ENCODE measurements at places on chromosomes 4 and X.

- no peak for DNase-seq
Measured at GRCh38 chr4:3827616-3828492, 61.7 kb downstream of the ADRA2C start.

DNA sequence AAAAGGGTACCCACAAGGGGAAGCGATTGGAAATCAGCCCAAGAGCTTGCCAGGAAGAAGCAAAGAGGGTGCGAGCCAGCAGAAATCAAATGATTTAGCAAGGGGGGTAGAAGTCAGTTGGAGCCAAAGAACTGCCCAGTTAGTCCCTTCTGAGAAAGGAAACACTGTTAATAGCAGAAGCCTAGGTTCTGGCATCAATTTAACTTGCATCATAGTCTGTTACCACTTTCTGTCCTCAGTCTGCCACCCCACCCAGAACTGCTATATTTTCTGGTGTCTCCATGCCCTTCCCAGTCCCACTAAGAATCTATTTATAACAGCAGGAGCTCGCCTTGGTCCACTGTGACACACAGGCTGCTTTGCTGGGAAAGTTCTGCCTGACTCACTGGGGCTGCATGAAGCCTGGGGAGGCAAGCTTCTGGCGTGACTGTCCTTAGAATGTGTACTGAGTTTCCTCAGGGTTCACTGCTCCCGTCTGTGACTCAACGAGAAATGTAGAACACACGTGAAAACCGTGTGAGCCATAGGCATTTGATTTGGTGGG lies 157.8 kb upstream of the TTC29 start:
- DNase-seq: no peak

DNA sequence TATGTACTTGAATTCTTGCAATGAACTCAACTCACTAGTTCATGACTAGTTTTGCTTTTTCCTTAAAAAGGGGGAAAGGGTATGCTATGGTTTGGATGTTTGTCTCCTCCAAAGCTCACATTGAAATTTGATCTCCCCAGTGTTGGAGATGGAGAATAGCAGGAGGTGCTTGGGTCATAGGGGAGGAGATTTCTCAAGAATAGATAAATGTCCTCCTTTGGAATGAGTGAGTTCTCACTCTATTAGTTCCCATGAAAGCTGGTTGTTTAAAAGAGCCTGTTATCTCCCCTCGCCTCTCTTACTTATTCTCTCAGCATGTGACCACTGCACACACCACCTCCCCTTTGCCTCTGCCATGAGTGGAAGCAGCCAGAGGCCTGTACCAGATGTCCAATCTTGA lies 109.4 kb upstream of the INTU start:
- DNase-seq: no peak

- no peak for DNase-seq
Measured at GRCh38 chrX:12383196-12383595, 244.9 kb downstream of the FRMPD4 start.

- no peak for DNase-seq
Measured at GRCh38 chrX:40539214-40540142, 41.3 kb upstream of the ATP6AP2 start.

DNA sequence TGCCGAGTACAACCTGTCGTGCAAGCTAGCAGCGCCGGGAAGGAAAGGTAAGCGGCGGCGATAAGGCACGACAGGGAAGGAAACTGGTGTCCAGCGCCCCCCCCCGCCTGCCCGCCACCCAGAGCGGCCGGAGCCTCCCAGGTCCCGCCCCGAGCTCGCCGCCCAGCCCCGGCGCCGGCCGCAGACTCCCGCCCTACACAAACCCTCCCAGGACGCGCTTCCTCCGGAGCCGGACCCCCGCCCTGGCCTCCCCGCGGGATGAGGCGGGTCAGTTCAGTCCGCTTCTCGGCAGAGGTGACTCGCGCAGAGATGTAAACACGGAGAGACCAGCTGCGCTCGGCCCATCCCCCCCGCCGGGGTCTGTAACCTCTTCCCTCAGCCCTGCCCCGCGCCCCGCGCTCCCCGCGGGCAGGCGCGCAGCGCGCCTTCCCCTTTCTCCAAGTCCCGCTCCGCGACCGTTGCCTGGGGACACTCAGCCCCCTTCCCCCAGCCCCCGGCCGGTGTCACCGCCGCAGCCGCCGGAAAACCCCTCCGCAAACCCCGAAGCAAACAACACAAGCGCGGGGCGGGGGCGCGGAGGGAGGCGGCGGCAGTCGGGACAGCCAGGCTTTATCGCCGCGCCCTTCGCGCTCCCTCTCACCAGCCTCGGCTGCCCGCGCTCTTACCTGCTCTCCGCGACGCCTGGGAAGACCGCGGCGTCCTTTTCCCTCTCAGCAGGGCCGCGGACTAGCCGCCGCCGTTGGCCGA lies 543 bp downstream of the ELF2 start:
- no peak for DNase-seq

DNA sequence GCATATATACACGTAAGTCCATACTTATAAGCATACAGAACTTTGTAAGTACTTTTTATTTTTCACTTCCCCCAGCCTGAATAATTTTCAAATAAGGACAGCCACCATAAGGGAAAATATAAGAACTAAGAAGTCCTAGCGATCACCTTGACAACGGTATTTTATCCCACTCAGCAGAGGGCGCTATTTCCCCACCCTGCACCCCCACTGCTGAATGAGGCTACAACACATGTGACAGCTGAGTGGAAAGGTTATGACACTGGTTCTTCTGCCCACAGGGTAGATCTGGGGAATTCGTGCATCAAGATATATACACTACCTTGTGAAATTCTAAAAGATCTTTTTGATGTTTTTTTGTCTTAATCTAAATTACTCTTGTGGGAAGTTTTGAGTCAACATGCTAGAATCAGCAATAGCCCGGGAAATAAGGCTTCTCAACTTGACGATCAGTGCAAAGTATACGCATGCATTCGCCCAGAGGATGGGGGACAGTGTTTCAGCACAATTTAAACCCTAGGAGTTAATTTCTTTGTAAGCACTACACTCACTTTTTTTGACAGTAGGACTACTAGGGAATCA lies 151.5 kb downstream of the CORIN start:
- DNase-seq: no peak

DNA sequence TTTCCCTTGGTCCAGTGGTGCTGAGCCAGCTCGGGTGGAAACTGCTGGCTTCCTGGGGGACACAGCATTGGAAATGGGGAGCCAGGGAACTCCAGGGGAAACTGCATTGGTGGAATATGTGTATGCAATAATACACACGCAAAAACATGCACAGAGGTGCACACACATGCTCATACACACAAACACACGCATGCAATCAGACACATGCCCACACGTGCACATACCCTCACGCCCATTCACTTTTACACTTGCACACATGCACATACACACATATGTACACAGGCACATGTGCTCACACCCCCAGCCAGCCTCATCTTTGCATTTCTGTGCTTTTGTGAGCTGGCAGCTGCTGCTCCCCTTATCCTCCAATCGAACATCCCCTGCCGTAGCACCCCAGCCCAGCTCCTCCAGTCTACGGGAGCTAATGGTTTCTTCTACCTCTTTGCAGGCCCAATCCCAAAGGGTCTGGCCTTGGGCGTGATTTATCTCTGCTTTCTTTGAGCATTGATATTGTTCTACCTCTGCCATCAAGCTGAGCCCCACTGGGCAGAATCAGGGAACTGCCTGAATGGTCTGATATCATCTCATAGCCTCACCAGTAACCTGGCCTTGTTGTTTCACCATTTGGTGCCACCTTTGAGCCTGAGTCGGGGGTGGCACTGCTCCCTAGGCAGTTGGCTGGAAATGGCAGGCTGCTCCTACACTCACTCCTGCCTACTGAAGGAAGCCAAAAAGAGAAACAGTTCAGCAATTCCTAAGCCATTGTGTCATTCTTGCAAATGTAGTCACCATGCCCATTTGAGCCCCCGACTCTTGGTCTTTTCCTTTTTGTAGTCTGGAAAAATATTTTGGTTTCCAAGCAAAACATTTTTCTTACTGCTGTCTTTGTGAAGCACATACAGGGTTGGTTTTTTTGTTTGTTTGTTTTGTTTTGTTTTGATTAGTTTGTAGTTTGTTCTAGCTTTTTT lies 104.4 kb upstream of the MAMLD1 start:
- no peak for DNase-seq

DNA sequence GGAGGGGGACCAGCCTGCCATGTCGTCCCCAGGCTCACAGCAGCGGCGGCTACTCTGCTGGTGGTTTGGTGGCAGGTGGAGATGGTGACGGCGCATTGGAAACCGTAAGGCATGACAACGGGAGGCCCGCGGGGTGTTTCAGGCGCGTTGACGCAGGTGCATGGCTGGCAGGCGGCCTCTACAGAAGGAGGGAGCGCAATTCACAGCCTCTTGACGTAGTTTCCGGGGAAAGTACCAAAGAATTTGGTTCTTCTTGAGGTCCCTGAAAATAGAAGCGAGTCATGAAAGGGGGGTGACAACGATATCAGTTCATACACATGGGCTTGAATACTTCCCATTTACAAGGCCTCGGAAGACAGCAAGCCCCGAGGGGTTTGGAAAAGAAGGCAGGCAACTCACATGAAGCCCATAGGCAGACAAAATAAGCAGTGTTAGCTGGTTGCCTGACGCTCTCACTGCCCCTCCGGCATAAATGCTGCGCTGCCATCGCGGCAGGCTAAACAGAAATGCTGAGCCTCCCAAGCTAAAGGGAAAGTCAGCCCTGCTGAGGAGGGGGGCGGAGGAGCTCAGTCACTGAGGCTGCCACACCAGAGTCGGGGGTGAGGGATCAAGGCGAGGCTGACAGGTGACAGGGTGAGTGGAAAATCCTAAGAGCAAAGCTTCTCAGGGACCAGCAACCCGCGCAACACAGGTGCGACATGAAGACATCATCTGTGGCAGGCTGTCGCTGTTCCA lies 52.3 kb upstream of the PDLIM3 start:
- no peak for DNase-seq

- no peak for DNase-seq
Measured at GRCh38 chrX:40021647-40022046, 76.1 kb downstream of the BCOR start.

DNA sequence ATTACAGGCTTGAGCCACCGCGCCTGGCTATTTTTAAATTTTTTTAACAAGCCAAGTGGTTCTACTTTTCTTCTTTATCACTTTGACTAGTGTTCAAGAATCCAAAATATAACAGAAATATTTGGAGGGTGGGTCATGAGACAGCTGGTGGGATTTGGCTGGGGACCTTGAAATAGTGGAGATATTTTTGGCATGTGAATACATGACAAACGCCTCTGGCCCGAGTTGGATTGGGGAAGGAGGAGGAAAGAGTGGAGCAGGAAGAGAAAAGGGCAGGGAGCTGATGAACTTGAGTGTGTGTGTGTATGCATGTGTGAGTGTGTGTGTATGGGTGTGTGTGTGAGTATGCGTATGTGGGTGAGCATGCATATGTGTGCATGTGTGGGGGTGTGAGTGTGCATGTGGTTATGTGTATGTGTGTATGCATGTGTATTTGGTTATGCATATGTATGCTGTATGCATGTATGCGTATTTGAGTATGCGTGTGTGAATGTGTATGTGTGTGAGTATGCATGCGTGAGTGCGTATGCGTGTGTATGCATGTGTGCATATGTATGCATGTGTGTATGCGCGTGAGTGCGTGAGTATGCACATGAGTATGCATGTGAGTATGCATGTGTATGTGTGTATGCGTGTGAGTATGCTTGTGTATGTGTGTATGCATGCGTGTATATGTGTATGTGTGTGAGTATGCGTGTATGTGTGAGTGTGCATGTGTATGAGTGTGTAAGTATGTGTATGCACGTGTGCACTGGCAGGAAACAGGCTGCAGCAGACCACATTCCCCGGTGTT lies 49.6 kb downstream of the JADE1 start:
- DNase-seq: no peak

DNA sequence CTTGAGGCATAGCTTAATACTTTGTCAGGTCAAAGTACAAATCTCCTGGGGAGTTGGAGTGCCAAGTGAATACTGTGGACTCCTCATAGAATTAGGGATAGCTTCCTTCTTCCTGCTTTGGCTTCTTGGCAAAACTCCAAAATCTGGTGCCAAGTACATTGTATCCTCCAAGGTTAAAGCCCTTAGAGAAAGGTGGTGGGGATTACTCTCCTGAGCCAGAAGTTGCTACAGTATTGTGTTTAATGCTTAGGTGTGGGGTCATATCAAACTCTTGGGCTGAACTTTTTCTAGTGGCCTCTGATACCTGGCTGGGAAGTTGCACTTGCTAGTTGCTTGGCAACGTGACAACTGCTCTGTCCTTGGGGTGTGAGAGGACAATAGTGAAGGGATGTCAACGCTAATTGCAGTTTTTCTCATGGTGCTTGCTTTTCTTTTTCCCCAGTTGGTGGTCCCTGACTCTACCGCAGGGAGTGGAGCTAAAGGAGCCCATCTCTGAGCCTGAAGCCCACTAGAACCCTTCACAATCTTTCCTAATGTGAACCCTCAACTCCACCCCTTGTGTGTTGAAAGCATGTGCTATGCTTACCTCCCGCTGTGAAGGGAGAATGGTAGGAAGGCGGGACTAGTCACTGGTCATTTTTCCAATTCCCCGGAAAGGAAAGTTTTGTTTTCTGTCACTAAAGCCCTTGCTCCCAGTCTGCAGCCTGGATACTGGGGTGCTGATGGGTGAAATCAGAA lies 35.5 kb downstream of the DLG3 start:
- no peak for DNase-seq

DNA sequence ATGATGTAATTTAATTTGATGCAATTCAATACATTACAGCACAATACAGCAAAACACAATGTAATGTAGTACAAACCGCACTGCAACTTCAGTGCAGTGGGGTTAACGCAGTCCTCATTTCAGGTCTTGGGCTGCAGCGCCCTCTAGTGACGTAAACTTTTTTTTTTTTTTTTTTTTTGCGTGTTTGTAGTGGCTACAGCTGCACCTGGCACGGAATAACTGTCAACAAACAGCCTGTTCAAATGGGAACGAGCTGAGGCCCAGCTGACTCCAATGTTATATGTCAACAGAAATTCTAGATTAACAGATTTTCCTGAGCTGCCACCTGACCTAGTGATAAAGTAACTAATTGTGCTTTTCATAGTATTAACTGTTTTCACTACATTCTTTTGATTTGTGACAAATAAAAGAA lies 33.5 kb upstream of the RASSF6 start:
- DNase-seq: no peak
